ENCODE measurements at places on chromosomes 16 and 17.

- no peak for DNase-seq
Observed at GRCh38 chr17:75370286-75370915, 35.1 kb downstream of the GRB2 start.

GRCh38 chr16:70257391-70257790 lies 5.7 kb upstream of the EXOSC6 start:
- no peak for DNase-seq

DNA sequence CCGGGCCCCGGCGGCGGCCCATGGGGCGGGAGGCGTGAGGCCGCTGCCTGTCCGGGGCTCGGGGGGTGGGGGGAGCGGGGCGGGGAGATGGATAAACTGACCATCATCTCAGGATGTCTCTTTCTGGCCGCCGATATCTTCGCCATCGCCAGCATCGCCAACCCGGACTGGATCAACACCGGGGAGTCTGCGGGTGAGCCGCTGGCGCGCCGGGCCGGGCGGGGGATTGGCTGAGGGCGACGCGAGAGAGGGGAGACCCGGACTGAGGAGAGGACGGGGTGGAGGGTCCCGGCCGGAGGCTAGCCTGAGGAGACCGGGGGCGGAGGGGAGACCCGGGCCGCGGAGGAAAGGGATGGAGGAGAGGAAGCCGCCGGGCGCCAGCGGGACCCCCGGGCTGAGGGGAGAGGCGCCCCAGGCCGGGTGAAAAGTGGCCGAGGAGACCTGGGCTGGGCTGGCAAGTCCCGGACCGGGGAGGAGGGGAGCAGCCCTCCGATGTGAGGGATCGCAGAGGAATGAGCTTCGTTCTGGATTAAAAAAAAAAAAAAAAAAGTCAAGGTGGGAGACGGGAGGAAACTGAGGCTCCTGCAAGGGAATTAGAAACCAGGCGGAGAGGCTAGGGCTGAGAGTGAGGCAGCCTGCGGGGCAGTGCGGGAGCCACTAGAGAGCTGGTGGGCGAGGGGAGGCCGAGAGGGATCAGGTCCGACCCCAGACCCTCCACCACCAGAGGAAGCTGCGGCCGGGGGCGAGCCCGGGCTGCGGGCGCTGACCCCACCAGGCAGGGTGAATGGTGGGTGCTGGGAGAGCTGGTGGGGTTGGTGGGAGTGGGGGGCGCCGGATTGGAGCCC lies 526 bp downstream of the MOSMO start:
- no peak for DNase-seq

DNA sequence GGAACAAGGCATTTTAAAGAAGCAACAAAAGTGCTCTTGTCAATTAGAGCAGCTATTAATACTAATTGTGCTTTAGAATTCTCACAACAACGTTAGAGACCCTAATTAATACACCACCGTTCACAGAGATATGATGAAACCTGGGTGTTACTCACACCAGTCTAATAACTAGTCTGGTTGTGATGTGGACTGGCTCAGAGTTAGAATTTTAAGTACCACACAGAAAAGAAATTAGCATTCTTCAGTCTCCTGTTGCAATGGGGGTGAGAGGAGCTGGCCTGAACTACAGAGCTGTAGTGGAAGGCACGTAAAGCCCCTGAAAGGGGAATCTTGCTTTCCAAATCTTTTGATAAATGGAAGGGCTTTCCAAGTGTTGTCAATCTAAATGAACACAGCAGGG lies 240.8 kb upstream of the TOX3 start:
- DNase-seq: no peak

- DNase-seq: no peak
Observed at GRCh38 chr16:22326771-22327445, 29.7 kb downstream of the POLR3E start.

DNA sequence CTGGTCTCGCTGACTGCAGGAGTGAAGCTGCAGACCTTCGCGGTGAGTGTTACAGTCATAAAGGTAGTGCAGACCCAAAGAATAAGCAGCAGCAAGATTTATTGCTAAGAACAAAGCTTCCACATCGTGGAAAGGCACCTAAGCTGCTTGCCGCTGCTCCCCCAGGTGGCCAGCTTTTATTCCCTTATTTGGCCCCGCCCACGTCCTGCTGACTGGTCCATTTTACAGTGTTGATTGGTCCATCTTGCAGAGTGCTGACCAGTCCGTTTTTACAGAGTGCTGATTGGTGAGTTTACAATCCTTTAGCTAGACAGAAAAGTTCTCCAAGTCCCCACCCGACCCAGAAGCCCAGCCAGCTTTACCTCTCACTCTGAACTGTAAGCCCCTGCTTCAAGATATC lies 227.8 kb downstream of the ABCC12 start:
- no peak for DNase-seq

- DNase-seq: no peak
Observed at GRCh38 chr17:48738803-48739526, 10.4 kb upstream of the HOXB13 start.

GRCh38 chr16:17336530-17336900 lies 134.2 kb downstream of the XYLT1 start:
- DNase-seq: no peak
